ENCODE measurements at places on chromosomes 2 and 18.

DNA sequence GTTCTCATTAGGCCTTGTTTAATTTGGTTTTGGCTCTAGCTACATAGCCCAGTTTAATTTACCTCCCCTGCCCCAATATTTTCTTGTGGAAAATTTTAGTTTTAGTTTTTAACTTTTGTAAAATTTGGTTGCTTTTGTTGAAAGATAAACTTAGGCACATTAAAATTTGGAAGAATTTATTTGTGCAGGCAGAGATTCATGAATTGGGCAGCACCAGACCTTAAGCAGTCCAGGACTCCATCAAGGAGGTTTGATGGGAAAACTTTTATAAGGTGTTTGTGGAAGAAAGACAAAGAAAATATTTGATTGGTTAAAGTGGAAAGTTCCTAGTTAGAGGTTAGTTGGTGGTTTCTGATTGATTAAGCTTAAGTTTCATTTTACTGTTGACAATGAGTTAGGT is 16.4 kb upstream of the PNPT1 start:
- DNase-seq: no peak

DNA sequence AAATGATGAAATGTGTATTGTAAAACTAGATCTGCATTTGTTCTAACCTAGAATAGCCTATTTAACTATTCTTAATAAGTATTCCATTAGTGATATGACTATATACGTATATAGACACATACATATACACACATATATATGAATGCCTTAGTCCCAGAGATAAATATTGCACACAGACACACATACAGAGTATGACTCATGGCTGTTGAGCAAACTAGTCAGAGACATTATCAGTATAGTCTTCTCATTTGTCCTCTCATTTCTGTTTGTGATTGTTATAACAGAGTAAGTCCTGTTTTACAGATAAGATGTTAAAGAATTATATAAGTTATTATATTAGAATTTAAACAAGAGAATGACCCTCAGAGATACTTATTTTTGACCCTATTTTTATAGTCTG is 202.5 kb downstream of the CCDC102B start:
- DNase-seq: no peak

DNA sequence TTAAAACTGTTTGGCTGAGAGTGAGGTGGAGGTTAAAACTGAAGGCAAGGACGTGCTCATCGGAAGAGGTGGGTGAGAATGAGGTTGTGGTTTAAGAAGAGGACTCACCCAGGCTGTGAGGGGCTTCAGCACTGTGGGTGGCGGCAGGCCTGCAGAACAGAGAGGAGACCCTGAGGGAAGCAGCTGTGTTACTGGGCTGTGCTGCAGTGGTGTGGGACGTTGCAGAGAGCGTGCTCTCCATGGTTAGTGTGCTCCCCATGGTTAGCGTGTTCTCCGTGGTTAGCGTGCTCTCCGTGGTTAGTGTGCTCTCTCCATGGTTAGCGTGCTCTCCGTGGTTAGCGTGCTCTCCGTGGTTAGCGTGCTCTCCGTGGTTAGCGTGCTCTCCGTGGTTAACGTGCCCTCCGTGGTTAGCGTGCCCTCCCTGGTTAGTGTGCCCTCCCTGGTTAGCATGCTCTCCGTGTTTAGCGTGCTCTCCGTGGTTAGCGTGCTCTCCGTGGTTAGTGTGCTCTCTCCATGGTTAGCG is 68.5 kb upstream of the NFATC1 start:
- no peak for DNase-seq

- no peak for DNase-seq
These were observed 154.1 kb upstream of the SPRED2 start for GRCh38 chr2:65586516-65586915.

DNA sequence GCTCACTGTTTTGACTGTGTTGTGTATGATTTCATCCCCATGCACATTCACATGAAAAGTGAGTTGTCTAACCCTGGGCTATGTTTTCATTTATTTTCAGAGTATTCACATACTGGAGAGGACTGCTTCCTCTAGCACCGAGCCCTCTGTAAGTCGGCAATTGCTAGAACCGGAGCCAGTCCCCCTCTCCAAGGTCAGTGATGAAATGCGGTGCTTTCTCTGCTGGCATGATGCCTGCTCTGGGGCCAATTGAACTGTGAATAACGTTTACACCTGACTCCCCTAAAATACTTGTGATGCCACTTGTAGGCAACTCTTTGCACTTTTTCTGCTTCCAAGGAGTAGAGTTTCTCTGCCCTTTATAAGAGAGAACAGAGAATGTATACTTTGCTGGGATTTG is 126.9 kb downstream of the PRKRA start:
- DNase-seq: no peak

GRCh38 chr2:101698014-101698843 is 722 bp downstream of the MAP4K4 start:
- no peak for DNase-seq

DNA sequence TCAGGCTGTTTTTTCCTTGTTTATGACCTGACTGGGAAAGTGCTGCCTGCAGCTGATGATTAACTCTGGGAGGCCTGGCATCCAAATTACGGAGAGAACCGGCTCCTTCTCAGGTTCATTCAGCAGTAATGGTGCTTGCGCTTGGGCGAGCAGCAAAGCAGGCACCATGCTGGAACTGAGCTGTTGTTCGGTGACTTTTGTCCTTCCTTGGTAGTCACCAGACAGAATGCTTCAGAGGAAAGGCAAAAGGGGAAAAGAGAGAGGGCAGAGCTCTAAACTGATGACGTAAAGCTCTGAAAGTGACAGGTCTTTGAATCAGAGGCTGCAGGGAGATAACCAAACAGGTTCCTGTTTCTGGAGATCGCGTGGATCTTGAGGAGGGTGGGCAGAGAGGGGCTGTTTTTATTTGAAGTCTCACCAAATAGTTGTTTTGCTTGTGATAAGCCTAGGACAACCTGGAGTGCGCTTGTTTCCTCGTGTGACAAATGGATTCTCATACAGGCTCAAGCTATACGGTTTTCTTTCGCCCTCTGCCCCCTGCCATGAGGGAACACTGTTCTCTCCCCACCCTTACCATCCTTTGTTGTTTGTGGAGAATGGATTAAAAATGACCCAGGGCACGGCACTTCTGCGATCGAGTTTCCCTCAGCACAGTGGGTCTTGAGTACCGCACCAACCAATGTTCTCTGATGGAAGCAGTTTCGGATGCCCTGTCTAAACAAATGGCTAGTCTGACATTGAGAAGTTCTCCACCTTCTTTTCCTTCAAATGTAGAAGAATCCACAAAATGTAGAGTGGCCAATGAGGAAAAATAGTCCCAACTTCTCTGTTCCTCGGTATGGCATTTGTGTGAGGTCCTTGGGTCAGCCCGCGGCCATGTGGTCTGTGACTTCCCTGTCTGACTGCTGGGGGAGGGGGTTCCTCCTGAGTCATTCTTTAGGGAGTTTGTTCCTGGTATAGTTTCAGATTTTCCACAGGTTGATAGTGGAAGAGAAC is 1.3 kb downstream of the RASGRP3 start:
- no peak for DNase-seq

GRCh38 chr2:156341452-156342253 is 9.1 kb upstream of the NR4A2 start:
- DNase-seq: no peak

- DNase-seq: no peak
These were observed 110.0 kb upstream of the GCFC2 start for GRCh38 chr2:75820693-75821092.
